GM06990 (cell line): ENCODE measurements at places on chromosomes 4 and X.

GRCh38 chr4:152894673-152895072, 41.5 kb upstream of the FHDC1 start:
- DNase-seq: no peak

DNA sequence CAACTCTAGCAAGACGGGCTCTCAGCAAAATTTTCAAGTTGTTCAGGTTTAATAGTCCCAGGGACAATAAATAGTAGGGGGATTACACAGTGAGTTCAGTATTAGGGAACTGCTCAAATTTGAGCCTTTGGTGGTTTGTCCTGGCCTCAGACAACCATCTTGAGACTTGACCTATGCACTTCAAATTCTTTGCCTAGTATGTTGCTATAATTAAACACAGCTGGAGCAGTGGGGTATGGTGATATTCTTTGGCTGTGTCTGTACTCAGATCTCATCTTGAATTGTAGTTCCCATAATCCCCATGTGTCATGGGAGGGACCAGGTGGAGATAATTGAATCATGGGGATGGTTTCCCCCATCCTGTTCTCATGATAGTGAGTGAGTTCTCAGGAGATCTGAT, 43.3 kb upstream of the TEX13A start:
- DNase-seq: no peak

GRCh38 chrX:140431521-140431920, 73.3 kb downstream of the SOX3 start:
- no peak for DNase-seq

- DNase-seq: no peak
These were observed 85.1 kb upstream of the PSAPL1 start for GRCh38 chr4:7519638-7520376.

DNA sequence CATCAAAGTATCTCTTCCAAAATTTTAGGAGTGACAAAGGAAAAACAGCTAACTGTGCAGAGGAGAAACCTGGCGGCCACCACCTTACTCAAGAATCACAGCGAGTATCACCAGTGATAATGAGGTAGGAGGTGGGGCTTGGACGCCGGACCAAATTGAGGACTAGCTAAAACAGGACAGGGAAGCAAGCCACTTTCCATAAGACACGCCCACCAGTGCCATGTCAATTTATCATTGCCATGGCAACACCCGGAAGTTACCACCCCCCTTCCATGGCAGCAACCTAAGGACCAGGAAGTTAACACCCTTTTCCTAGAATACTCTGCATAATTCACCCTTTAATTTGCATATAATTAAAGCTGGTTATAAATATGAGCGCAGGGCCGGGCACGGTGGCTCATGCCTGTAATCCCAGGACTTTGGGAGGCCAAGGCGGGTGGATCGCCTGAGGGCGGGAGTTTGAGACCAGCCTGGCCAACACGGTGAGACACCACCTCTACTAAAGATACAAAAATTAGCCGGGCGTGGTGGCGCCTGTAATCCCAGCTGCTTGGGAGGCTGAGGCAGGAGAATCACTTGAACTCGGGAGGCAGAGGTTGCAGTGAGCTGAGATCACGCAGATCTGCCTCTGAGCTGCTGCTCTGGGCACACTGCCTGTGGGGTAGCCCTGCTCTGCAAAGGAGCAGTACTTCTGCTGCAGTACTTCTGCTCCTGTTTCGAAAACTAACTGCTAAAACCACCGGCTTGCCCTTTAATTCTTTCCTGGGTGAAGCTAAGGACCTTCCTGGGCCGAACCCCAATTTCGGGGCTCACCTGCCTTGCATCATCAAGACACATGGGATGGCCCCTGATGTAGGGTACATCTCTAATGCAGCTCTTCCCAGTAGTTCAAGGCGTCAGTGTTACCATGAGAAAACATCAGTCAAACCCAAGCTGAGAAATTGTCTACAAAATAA, 116.7 kb downstream of the HMX1 start:
- DNase-seq: no peak
